Hematopoietic multipotent progenitor cell treated with erythropoietin and hydrocortisone succinate and interleukin-3 and kit ligand, for 8 days (in vitro differentiated cells): ENCODE measurements at places on chromosomes 6 and 20.

- no peak for DNase-seq
Measured at GRCh38 chr20:3364323-3365013, 43.0 kb downstream of the DNAAF9 start.

DNA sequence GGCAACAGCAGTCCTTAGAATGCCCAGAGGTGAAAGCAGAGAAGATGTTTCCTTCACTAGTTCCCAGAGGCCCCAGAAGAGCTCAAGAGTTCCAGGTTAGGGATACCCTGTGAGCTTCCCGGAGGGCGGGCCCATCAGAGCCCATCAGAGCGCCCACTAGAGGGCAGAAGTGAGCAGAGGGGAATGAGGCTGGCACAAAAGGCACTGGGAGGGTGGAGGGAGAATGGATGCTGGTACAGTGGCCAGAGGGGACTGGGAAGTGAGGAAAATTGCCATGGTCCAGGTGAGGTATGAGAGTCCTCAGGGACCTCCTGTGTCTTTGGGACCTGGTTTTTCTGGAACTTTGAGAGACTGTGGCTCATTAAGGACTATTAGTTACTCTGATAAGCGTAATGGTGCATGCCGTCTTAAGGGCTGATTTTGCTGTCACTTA is 57.3 kb downstream of the LINC00237 start:
- peak; percentile 53 for DNase-seq

- peak; percentile 71 for DNase-seq
Measured at GRCh38 chr6:87700397-87701343, 1.4 kb downstream of the AKIRIN2 start.

GRCh38 chr6:31579119-31579505 is 3.1 kb downstream of the LTB start:
- no peak for DNase-seq

- peak; percentile 86 for DNase-seq
Measured at GRCh38 chr6:53312355-53312754, 36.4 kb downstream of the ELOVL5 start.

- DNase-seq: no peak
Measured at GRCh38 chr6:40968620-40969164, 70.3 kb downstream of the UNC5CL start.

GRCh38 chr20:9388160-9388812 is 126.1 kb upstream of the LAMP5 start:
- no peak for DNase-seq

- DNase-seq: peak; percentile 79
Measured at GRCh38 chr20:46631212-46631869, 19.9 kb downstream of the SLC13A3 start.

GRCh38 chr6:43516367-43516696 is 394 bp downstream of the YIPF3 start:
- DNase-seq: no peak

DNA sequence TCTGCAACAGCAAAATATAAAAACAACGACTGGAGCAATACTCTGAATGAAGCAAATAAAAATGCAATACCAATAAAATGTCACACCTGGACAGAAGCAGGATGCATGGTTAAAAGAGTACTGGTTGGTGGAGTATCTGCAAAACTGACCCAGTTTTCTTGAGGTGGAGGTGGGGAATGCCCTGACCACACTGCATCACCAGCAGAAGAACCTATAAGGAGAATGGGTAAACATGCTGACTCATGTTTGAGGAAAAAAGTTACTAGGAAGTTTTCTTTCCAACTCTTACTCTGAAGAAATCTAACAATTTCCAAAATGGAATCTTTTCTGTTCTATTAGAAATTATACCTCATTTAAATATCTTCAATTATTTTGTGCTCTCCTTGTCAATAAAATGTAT is 43.6 kb downstream of the REPS1 start:
- DNase-seq: no peak

DNA sequence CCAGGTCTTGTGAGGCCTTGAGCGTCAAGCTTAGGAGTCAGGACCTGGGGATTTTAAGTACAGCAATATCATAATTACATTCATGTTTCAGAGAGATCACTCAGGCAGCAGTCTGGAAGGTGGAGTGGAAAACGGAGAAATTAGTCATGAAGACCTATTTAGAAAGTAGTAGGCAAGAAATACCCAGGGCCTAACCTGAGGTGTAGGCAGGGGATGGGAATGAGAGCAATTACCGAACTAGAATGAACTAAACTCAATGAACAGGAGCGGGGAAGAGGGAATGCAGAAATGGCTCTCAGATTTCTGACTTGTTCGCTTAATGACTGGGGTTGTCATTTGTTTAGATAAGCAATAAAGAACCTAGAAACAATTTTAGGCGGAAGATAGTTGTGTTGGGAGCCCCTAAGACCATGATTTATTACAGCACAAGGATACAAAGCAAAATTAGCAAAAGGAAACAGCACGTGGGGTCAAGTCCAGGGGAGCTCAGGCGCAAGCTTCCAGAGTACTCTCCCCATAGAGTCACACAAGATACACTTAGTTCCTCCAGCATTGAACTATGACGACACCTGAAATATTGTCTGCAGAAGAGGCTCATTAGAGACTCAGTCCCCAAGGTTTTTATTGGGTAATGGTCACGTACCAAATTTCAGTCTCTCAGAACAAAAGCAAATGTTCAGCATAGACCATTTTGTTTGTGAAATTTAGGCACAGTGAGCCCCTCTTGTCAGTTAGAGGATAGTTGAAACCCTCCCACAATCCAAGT is 178.8 kb upstream of the AKAP12 start:
- no peak for DNase-seq

- DNase-seq: no peak
Measured at GRCh38 chr6:131205481-131206244, 70.4 kb downstream of the AKAP7 start.

GRCh38 chr6:170096191-170096802 is 194.6 kb downstream of the DLL1 start:
- no peak for DNase-seq

DNA sequence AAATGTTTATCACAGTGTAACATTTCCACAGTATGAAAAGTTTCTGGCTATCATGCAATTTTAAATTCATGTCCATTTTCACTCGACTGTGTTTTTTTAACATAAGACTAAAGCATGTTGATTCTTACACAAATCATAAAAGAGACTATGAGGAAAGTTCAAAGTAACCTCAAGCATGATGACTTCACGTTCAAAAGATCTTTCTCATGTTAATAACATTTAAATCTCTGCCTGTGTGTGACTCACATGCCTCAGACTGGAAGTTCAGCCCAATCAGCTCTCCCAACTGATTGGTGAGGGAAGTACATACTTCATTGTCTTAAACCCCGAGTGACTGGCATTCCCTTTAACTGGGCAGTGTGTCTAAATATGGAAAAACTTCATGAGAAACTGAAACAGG is 37.4 kb downstream of the ATXN1 start:
- DNase-seq: no peak

- DNase-seq: no peak
Measured at GRCh38 chr6:167351656-167352345, 26.9 kb downstream of the TTLL2 start.

- no peak for DNase-seq
Measured at GRCh38 chr6:4906293-4907276, 97.3 kb downstream of the RPP40 start.

- no peak for DNase-seq
Measured at GRCh38 chr20:22426772-22427171, 157.6 kb downstream of the FOXA2 start.

DNA sequence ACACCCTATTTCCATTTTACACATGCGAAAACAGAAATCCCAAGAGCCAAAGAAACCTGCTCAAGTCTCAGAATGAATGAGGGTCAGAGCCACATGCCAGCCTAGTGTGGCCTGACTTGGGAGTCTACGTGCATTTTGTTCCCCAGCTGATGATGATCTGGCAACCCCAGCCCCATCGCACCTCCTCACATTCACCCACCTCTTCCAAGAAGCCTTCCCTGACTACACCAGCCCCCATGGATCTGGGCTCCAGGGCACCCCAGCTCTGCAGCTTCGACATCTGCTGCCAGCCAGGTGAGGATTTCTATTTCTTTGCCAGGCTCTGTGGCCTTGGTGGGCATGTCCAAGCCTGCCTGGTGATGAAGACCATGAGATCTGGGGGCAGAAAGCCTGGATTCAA is 41.0 kb downstream of the ANGPT4 start:
- no peak for DNase-seq

GRCh38 chr6:145749632-145750031 is 14.3 kb upstream of the EPM2A start:
- DNase-seq: peak; percentile 73

DNA sequence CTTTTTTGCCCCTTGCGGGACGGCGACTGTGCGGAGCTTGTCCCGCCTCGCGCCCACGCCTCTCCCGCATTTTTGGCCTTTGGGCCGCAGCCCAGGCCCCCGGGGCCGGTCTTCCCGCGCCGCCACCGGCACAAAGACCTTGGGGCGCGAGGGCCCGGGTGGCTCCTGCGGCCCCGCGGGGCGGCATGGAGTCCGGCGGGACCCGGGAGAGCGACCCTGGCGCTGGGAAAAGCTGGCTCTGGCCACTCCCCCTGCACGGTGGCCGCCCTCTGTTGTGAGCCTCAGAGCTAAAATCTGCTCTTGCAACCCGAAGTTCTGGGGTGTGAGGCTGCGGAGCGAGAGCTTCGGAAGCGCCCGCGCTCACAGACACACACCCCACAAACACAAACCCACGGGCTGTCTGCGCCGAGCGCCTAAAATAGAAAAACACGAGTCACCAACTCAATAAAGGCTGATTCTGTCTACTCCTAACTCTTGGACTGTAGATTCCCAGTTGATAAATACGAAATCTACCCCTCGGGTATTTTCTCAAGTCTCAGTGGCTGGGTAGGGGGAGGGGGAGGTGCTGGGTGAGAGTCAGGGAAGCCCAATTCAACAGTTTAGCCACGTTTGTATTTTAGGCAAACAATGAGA is 496 bp upstream of the BEND3 start:
- DNase-seq: peak; percentile 57

GRCh38 chr6:70133246-70133645 is 169.6 kb downstream of the COL9A1 start:
- no peak for DNase-seq

GRCh38 chr20:52179331-52180179 is 12.0 kb downstream of the ZFP64 start:
- DNase-seq: no peak

- DNase-seq: no peak
Measured at GRCh38 chr6:2108700-2109306, 136.6 kb downstream of the GMDS start.

GRCh38 chr20:37856932-37857660 is 45.8 kb upstream of the VSTM2L start:
- DNase-seq: no peak

- peak; percentile 56 for DNase-seq
Measured at GRCh38 chr6:26363882-26364701, 906 bp upstream of the BTN3A2 start.

- no peak for DNase-seq
Measured at GRCh38 chr6:129454488-129454887, 255.5 kb downstream of the ARHGAP18 start.

GRCh38 chr6:11172501-11173327 is 59.8 kb downstream of the NEDD9 start:
- peak; percentile 51 for DNase-seq

- no peak for DNase-seq
Measured at GRCh38 chr6:12164508-12164770, 125.7 kb upstream of the EDN1 start.

DNA sequence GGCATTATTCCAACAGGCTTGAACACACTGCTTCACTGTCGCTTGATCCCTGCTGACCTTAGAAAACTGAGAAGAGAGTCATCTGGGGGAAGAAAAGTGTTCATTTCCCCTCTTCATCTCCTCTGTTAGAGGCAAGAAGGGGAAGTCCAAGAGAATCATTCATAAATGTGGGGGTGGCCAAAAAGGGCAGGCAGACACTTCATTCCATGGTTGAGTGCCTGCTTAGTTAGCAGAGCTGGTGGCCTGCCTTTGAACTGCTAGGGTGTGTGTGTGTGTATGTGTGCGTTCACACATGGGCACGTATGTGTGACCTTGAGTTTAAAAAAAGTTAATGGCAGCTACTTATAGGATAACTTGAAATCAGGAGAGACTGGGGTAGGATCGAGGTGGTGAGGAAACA is 39.4 kb upstream of the RFPL4B start:
- no peak for DNase-seq

DNA sequence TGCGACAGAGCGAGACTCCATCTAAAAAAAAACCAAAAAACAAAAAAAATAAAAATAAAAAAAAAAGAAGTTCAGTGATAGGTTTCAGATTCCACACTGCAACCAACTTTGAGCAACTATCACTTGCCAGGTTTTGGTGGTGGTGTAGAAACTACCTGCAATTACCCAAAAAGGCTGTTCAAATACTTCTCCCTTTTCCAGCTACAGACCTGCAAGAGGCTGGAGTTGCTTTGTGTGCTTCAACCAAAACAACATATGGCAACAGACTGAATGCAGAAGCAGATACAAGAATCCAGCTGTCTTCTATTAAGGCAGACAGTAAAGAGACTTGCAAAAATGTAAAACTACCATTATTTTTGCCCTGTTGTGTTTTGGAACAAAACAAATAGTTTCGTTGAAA is 9.3 kb upstream of the BCAS1 start:
- DNase-seq: no peak

GRCh38 chr6:7806711-7807110 is 80.8 kb downstream of the BMP6 start:
- no peak for DNase-seq
